Stimulated activated CD8-positive, alpha-beta memory T cell treated with anti-CD3 and anti-CD28 coated beads, Interleukin-12 subunit alpha, Interleukin-12 subunit beta, amount 100 ng/mL, for 4 hours (primary cell): ENCODE measurements at places on chromosomes 12 and 14.

- DNase-seq, result no peak
Observed at GRCh38 chr12:65306366-65307168, 28.1 kb downstream of the MSRB3 start.

- DNase-seq, result no peak
Observed at GRCh38 chr12:50579757-50580267, 75.0 kb downstream of the DIP2B start.

DNA sequence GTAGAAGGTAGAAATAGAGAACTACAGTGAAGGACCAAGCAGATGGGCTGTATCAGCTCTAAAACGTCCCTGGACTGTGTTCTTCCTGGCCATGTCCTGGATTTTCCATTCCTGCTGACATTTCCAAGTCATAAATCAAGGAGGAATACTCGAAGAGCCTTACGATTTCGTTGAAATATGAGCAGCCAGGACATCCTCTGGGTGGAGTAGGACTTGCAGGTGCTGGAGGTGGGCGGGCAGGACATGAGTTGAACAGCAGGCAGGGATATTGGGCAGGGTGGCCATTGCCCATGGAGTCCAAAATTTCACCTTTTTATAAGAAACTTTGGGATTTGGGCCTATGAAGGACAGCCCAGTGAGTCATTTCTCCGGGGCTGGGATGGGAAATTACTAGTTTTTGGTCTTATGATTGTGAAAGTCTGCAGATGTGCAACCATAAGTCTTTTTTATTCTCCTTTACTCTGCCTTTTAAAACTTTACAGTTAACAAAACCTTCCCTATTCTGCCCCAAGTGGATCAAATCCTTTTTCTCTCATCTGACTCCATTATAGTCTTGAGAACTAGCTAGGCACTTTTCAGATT is 88.8 kb downstream of the TMX1 start:
- no peak for DNase-seq

GRCh38 chr12:73935817-73936216 is 601.8 kb upstream of the ATXN7L3B start:
- no peak for DNase-seq

DNA sequence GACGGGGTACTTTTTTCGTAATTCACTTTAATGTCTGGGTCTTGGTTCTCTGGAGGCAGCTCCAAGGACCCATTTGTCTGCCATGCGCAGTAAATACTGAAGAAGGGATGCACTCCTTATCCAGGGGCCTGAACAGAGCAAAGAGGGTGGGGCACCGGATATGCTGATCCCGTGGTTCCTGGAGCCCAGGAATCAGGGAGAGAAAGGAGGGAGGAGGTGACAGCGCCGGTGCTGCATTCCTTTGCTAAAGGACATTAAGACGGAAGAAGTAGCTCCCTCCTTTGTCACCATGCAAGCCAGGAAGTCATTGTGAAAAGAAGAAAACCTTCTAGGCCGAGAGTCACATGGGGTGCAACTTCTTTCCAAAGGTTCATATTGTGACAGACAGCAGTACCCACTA is 1057.7 kb downstream of the VRK1 start:
- no peak for DNase-seq

GRCh38 chr12:92010853-92011701 is 134.6 kb downstream of the BTG1 start:
- DNase-seq, result no peak

DNA sequence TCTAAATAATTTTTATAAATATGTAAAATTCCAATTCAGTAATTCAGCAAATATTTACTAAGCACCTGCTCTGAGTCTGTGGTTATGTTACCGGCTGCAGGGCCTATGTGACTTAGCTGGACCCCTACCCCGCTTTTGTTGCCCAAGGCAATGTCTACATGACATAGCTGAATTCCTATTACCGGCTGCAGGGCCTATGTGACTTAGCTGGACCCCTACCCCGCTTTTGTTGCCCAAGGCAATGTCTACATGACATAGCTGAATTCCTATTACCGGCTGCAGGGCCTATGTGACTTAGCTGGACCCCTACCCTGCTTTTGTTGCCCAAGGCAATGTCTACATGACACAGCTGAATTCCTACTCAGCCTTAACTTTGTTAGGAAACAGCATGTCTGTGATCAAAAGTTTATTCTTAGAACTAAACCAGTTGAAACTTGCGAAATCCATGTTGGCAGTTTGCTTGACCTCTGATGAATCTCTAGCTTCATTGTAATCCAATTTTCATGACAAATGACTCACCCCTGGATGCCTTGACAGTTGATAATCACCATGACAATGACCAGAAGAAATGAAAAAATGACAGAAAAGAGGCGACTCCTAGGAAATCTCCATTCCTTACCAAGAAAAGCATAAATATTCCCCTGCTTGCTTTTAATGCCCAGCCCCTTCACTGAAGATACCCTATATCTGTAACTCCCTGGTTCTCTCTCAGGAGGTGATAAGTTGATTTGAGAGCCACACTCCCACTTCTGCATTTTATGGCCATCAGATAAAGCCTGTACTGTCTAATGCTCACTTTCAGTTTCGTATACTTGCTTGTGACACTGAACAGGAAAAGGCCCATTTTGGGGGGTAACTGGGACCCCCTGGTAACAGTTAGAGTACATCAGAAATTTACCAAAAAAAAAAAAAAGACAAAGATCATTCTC is 148.4 kb upstream of the SYT10 start:
- DNase-seq, result no peak

DNA sequence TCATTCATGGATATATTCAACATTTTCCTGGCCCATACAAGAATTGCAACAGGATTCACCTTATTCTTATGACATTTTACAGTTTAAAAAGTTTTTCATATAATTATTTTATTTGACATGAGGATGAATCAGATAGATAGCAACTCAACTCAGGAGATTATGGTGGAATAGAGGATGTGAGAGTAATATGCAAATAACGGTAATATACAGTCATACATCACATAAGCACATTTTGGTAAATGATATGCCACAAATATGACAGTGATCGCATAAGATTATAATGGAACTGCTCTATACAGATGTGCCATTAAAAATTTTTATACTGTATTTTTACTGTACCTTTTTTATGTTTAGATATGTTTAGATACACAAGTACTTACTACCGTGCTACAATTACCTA is 24.1 kb upstream of the CRADD start:
- no peak for DNase-seq

GRCh38 chr12:57797933-57798332 is 15.3 kb downstream of the TSFM start:
- no peak for DNase-seq

DNA sequence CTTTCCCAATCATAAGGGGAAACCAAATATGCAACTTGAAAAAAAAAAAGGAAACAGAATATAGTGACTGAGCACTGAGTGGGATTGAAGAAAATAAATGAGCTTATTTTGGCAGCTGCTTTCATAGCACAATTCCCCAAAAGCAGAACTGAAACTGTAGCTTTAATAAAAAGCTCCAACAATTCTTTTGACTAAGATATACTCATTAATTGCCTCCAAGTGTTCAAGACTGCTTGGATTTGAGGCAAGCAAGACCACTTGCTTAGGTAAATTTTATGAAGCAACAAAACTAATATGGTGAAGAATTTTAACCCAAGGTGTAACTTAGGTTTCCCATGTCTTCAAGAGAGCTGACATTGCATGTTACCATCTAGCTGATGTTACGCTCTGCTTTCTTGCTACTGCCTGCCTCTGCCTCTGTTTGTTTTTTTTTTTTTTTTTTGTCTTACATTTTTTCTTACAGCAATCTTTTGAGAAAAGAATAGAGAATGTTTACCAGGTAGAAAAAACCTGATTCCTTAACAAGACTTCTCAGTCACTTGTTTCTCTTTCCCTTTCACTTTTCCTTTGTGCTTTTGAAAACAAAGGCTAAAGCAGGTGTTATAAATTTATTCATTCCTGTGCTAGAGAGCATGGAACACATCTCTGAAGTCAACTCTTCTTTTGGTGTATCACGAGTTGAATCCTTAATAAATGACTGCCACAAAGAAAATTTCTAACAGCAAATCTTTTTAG is 134.4 kb downstream of the BCAT1 start:
- no peak for DNase-seq

GRCh38 chr14:79248126-79248525 is 963.2 kb downstream of the DIO2 start:
- no peak for DNase-seq

- DNase-seq, result no peak
Observed at GRCh38 chr14:96205978-96206360, 1.3 kb downstream of the BDKRB2 start.

GRCh38 chr12:99235381-99235780 is 412.2 kb upstream of the GARIN6 start:
- DNase-seq, result no peak
